Activated CD8-positive, alpha-beta memory T cell treated with anti-CD3 and anti-CD28 coated beads for 4 hours (primary cell): ENCODE measurements at places on chromosomes 3 and 15.

GRCh38 chr3:94323596-94323995, 260.7 kb downstream of the NSUN3 start:
- no peak for DNase-seq

GRCh38 chr3:183620252-183620628, 15.2 kb upstream of the KLHL24 start:
- no peak for DNase-seq

DNA sequence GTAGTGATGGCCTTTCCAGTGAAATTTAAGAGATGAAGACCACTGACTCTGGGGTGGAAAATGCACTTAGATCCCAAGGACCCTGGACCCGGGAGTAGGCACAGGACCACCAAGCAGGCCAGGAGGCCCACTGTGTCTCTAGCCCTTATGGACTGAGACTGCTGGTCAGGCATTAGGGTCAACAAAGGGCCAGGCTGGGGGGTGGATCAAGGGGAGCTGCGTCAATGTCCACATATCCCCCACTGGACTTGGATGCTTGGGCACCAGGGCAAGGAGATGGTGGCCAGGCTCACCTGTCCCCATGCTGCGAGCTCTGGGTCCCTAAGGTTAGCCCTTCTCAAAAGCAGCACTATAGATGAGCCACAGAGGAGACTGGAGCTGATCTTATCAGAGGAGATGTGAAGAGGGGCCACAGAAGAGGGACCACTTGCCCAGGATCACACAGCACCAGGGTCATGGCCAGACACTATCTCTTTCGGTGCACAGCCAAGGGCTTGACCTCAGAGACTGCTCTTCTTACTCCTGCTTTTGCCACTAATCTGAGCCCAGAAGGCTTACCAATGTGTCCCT, 14.7 kb downstream of the RAB6B start:
- DNase-seq, result no peak

- no peak for DNase-seq
These were observed 230.0 kb downstream of the ERC2 start for GRCh38 chr3:56238299-56238698.

DNA sequence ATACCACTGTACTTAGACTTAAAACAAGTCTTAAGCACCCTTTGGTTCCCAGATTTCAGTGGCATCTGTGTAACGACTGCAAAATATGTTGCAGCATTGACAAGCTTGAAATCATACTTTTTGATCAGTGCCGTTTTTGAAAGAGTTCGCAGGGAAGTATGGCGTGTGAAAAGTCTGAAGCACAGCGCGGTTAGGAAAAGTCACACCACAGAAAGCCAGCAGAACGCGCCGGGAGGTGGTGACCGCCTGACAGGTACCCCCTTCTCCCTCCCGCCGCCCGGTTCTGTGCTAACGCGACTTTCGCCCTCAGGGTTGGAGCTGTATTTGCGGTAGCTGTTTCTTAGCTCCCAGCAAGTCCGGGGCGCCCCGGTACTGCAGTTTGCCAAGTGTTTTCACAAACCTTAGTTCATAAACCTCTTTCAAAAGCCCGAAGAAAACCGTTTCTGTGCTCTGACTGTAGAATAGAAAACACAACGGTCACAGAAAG, 481 bp upstream of the CRYBG3 start:
- no peak for DNase-seq

DNA sequence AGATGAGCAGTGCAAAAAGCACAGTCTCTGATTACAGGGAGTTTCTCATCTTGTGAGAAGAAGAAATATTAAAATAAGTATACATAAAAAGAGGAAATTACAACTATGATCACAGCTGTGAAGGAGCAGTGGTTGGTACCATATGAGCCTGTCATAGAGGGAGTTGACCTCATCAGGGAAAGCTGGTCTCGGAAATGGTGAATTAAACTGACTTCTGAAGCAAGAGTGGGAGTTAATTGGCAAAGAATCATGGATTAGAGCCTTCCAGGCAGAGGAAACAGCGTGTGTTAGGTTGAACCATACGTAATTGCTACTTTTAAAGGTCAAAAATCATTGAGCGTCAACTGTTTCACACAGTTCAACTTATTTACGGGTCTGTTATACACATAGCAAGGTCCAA, 539.1 kb downstream of the EDEM1 start:
- no peak for DNase-seq

DNA sequence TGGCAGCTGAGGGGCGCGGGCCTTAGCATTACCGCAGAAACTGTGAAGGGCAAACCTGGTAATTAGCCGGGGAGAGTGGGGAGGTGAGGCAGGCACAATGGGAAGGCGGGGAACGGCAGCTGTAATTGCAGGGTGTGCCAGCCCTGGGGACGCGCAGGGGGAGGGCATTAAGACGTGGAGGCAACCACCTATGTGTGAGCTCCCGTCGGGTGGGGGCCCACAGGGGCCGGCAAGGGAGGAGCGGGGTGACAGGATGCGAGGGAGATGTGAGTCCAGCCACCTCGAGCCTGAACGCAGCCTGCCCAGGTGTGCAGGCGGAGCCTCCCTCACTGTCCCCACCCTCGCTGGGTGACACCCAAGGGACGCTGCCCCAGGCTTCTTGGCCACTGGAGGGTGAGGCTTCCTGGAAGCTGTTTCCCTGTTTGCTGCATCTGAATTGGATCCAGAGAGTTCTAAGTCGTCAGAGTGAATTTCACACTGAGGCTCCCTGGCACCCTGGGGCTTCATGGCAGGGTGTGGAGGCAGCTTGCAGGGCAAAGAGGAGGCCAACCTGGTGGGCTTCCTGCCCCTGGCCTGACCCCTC, 130.6 kb upstream of the MEF2A start:
- DNase-seq, result no peak

- peak; percentile 32 for DNase-seq
These were observed 1.0 kb upstream of the ATP2C1 start for GRCh38 chr3:130892759-130893375.
